T-helper 2 cell treated with Interferon-gamma antibody and Interleukin-4, amounts not matched to agents 5 μg/mL and 100 μg/mL, for 36 hours (primary cell): ENCODE measurements at places on chromosomes 3 and 15.

DNA sequence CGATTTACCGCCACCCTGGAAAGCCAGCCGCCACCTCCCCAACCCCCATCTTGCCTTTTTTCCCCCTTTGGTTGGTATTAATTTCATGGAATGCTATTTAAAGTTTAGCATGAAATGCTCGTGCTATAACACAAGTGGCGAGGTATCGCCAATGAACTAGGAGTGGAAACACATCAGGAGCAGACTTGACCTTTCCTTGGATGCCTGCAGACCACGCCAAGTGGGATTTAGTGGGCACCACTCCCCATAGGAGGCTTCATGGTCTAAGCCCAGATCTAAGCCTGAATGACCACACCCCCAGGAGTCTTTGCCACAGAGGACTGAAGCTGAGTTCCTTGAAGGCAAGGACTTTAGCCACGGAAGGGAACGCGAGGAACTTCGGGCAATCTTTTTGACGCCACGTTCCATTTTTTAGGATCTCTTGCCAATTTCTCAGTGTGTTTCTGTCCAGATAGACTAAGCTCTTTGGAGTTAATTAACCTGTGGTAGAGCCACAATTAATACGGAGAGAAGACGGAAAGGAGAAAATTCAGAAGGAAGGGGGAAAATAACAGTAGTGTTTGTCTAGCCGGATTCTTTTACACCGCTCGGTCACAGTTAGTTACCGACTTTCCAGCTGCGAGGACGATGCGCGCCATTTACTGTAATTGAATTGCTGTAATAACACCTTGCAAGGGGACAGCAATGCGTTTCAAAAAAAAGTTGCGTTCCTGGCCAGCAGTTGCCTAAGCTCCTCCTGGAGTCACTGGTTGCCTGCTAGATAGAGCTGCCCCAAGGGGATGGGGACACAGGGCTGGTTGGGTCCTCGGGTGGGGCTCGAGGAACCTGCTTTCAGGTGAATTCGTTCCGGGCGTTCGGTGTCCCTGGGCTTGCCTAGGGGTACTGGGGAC lies 37.1 kb downstream of the NR2F2 start:
- DNase-seq: no peak

DNA sequence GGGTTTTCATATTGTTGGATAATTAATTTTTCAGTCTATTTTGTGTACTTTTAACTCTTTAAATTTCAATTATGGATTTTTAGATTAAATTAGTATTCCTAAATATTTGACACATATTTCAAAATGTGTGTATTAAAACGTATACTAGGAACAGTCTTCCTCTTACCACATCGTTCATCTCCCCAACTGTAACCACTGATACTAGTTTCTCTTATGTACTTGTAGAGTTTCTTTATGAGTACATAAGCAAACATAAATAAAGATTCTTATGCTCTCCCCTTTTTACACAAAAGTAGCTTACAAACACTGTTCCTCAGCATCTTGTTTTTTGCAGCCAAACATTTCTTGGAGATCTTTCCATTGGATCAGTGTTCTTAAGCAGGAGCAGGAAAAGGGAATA lies 45.9 kb downstream of the CMSS1 start:
- DNase-seq: no peak

- no peak for DNase-seq
These were observed 48.9 kb upstream of the NAALADL2 start for GRCh38 chr3:174810254-174810653.

GRCh38 chr3:79006077-79006476 lies 761.7 kb downstream of the ROBO1 start:
- DNase-seq: no peak

- DNase-seq: no peak
These were observed 86.6 kb downstream of the SNRK start for GRCh38 chr3:43372809-43373559.

- no peak for DNase-seq
These were observed 58.5 kb downstream of the NEK10 start for GRCh38 chr3:27310688-27311087.

GRCh38 chr3:98343647-98344507 lies 9.8 kb upstream of the OR5K4 start:
- DNase-seq: peak; percentile 31

DNA sequence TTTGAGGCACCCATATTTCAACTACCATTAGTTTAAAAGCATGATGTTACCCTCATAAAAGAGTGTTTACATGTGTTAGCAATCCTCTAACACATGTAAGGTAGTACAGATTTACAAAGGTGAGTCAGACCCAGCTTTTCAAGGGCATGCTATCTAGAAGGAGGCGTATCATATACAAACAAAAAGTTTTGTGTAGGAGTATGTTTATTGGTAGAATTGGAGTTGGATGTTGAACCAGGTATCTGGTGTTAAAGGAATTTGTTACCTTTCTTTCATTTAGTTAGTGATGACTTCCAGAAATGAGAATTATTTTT lies 2.4 kb downstream of the HACD3 start:
- DNase-seq: no peak

GRCh38 chr3:30638685-30639412 lies 32.4 kb downstream of the TGFBR2 start:
- DNase-seq: no peak

- no peak for DNase-seq
These were observed 383 bp upstream of the EFCC1 start for GRCh38 chr3:129000742-129001100.
